ENCODE measurements at places on chromosomes 6 and 20. TPM values are rescaled to one million over a fixed set of nuclear protein-coding genes. Genes with fewer than 3 reads are reported as not detected.

DNA sequence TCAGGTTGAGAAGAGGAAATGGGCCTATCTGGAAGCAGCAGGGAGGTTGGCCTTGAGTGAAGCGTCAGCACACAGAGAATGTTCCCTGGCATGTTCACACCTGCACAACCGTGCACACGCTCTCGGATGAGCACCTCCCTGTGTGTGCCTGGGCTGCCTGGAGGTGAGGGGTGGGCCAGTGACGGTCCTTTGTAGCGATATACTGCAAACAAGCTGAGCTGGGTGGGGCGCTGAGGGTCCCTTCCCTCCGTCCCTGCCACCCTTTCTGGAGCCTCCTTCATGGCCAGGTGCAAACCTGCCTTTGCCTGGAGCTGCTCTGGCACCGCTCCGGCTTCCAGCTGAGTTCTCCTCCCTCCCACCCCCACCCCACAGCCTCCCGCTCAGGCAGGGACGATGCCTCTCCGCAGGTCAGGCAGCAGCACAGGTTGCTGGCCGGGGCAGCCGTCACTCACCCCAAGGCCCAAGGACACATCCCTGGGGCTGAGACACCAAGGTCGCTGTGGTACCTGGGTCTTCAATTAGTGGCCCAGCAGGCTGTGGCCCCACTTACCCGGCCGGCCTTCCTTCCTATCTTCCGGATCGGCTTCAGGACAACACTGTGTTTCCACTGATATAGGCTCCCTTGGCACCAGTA lies 111.6 kb downstream of the ERMARD start:
- DNase-seq: peak; percentile 41

DNA sequence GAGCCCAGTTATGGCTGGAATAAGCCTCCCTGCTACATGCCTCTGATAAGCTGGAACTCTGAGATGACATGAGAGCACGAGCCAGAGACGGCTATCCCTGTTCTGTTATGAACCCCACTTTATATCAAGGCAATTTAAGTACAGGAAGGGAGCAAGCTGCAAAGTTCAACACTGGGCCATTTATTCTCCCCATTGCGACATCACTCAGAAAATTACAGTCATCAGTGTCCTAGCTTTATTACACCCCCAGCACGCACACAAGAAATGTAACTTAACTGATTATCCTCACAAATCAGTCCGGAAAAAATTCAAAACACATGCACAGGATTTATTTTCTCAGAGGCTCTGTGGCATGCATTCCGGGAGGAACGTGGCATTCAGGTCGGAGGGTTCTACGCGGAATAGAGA lies 125.3 kb upstream of the SLC2A12 start:
- no peak for DNase-seq

GRCh38 chr6:14147891-14148290 lies 30.3 kb downstream of the CD83 start:
- DNase-seq: no peak

DNA sequence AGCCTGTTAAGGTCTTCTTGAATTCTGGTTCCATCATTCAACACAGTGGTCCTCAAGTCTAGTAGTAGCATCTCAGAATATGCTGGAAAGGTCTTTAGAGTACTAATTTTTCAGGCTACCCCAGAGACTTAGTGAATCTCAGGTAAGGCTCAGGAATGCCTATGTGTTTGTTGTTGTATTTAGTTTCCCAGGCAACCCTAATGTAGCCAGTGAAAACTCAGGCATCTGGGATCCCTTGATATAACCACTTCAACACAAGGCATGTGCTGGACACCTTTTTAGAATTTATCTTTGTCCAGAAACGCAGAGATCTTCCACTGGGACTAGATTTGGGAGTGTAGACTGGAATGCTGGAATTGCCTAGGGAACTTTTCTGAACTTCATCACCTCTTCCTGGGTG lies 597.9 kb upstream of the FLRT3 start:
- DNase-seq: no peak

DNA sequence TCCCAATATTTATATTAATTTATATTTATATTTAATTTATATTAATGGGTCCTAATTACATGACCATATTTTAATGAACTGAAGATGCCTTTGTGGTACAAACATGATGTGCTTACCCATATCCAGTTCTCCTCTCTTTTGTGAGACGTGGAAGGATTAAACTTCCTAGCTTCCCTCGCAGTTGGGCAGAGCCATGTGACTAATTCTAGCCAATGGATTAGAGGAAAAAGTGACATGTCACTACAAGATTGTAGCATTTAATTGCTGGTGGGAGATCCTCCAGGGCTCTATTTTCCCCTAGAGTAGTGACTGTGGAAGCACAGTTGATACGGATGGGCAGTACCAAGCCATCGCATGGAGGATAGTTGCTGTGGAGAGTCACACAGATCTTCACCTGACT lies 4.8 kb upstream of the SOBP start:
- DNase-seq: no peak

DNA sequence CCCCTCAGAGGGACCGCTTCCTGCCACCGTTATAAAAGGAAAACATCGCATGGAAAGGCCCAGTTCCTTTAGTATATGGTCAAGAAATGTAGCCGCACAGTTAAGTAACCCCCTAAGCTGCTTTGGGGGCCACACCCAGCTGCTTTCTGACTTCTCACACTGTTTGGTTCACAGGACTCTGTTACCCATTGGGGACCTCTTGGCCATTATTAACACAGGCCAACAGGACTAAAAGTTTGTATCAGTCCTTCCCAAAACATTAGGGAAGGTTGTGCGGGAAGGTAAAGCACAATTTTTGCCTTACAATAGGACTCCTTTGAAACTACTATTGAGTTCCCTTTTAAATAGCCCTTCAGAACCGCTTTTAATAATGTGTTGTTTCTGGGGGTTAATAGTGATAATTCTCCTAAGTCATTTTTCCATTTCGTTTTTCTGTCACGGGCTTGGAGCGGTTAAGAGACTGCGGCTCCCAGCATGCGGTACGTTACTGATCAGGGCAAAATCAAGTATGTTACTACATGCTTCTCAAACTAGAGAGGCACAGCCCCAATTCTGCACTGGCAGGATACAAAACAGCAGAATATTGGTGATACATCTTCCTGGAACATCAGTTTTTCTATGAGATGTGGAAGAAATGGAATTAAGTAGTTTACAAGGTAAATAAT lies 668 bp upstream of the RPP40 start:
- DNase-seq: no peak

DNA sequence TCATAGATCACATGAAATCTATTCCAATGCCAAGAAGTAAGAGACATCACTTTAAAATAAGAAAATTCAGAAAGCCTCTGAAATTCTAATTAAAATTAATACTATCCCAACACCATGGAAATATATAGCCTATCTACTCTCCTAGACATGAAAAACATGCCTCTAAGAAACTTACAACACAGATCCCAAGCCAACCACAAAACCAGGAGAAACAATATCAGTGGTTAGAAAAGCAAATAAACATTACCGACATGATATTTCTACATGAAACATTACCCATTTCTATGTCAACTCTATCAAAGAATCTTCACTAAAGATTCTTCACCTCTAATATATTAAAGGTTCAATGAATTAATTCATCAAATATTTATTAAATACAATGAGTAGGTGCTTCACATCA lies 4.8 kb downstream of the EPB41L2 start:
- no peak for DNase-seq

GRCh38 chr6:148765898-148766808 lies 19.3 kb downstream of the UST start:
- DNase-seq: no peak

Gene DCDC2
- 0.08 TPM for total RNA-seq

Gene GINS1
- 0.43 TPM for total RNA-seq

Gene KIF13A
- total RNA-seq: 145 TPM

Gene FHL5
- 4.4 TPM for total RNA-seq

Gene MYMX
- total RNA-seq: 0.30 TPM

Gene MLIP
- total RNA-seq: 319 TPM

Gene RIPPLY2
- not detected for total RNA-seq
